HTR-8/SVneo (cell line): ENCODE measurements at places on chromosomes 3 and 15.

DNA sequence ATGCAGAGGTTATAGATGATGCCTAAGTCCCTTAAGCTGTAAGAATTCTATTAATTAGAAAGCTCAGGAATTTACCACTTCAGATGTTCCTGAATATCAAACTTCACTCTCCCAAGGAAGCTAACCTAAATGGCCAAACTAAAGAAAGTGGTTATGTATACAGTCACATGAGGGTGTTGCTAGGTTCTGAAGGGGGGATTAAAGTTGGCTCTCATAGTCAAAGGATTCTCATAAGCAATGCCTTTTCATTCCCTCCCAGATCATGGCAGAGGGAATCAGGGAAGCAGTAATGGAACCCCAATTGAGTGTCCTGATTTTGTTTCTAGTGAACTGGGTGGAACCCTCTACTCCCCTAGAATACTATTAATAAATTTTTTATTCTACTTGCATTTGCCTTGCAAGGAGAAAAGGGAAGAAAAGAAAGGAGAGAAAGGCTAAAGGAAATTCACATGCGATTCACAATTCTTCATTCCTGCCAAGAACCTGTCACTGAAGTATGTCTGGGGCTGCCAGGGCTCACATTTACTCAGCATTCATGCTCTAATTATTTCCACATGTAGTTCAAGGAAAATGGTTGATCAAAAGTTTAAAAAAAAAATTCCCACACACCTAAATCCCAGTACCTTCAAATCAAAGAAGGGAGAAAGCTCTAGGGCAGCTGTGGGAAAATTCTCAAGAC, 25.1 kb downstream of the FSTL1 start:
- DNase-seq, result peak; percentile 63

GRCh38 chr3:165919284-165919683, 82.1 kb upstream of the BCHE start:
- peak; percentile 31 for DNase-seq

DNA sequence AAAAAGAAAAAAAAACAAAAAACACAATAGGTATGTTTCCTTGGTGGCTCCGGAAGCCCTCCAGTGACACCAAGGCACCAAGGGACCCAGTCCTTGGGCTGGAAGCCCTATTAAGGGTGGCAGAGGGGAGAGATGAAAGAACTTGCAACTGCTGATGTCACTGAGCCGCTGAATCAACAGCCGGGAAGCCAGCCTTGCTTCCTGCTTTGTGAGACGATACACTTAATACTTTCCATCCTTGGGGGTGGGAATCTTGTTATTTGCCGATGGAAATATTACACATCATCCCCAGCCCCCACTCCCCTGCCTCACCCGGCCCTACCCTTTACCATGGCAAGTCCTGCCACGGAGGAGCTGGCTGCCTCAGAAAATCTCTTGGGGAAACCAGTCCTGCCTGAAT, 5.6 kb upstream of the ISLR2 start:
- DNase-seq, result no peak

DNA sequence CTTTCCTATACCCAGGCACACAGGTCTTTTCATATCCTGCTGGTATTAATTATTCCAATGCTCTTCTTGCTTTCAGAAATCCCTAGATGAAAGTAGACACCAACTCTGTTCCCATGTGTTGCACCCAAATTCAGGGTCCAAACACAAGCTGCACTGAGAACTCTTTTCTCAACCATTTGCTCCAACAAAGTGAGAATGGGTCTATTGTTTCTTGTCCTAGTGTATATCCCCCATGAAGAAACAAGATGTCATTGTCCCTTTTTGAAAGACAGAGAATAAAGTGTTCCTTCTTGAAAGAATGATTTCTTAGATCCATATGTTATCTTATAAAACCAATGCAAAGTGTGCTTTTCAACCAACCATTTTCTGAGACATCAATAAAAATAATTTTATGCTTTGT, 353.7 kb downstream of the CNTN6 start:
- DNase-seq, result no peak

- no peak for DNase-seq
Observed at GRCh38 chr15:40162552-40162951, 1.7 kb downstream of the BUB1B start.

DNA sequence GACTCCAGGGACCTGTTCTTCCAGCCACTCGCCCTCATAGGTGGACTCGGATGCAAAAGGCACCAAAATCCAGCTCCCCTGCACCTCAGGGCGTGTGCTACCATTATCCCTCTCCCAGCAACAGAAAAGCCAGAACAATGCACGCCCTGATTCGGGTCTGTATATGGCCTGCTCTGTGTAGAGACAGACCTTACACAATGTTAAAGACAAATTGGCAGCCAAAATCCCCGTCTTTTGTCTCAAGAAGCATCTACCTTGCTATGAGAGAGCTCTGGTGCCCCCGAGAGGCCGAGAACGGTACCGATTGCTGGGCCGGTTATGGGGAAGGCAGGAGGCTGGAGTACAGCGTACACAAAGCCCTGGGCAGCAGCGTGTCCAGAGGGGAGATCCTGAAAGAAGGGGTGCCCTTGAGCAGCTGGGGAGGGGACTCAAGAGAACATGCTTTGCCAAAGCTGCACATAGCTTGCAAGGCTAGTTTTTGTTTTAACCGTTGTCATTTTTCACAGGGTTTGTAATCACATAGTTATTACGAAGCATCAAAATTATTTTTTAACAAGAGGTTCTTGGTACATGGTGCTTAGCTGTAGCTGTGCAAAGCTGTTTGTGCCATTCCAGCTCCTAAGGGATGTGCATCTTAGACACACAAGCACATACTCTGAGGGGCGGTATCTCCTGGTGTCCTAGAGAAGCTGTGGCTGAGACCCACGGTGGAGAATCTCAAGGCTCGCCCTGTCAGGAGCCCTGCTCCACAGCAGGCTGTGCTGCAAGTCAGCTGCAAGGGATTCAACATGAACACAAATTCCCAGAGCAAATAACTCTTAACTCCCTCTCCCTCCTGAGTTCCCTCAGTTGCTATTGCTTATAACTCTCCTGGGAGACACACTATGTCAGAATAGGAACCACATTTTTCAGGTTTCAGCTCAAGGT, 461.5 kb upstream of the PPP2R3A start:
- DNase-seq, result peak; percentile 51

DNA sequence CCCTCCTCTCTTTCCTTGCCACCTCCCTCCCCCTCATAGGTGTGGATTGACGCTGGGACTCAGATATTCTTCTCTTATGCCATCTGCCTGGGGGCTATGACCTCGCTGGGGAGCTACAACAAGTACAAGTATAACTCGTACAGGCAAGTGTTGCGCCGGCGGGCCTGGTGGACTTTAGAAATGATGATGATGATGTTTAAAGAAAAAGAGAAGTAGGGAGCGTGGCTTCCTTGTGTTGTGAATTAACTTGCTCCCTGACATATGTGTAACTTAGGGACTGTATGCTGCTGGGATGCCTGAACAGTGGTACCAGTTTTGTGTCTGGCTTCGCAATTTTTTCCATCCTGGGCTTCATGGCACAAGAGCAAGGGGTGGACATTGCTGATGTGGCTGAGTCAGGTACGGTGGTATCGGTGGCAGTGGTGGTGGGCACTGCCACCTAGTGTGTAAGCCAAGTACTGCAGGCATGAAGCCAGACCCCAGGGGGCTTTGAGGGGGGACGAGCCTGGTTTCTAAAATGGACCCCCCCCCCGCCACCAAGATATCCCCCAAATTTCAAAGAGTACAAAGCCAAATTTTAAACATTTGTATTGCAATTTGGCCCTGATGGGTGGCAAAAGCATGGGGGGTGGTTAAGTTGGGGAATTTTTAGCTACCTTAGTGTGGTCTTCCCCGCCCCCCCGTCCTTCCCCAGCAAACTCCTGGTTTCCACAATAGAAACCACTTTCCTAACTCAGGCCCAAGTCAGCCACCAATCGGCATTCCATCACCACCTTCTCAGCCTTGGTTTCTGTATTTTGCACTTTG, 65.6 kb downstream of the SLC6A6 start:
- peak; percentile 77 for DNase-seq
